Kidney epithelial cell (primary cell): ENCODE measurements at places on chromosomes 12 and 14. TPM values are rescaled to one million over a fixed set of nuclear protein-coding genes. Genes with fewer than 3 reads are reported as not detected.

E2F7 gene
- 34.2 and 53.3 TPM in 2 replicates for total RNA-seq

DBX2 gene
- not detected in 2 replicates for total RNA-seq

DNA sequence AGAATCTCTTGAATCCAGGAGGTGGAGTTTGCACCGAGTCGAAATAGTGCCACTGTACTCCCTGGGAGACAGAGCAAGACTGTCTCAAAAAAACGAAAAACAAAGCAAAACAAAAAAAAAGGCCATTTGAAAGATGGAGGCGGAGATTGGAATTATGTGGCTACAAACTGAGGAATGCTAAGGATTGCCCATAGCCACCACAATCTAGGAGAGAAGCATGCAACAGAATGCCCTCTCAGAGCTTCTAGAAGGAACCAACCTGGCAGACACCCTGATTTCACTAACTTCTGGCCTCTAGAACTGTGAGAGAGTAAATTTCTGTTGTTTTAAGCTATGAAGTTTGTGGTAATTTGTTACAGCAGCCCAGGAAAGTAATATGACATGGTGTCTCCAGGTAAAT lies 50.1 kb upstream of the LIMA1 start:
- no peak for DNase-seq

DNA sequence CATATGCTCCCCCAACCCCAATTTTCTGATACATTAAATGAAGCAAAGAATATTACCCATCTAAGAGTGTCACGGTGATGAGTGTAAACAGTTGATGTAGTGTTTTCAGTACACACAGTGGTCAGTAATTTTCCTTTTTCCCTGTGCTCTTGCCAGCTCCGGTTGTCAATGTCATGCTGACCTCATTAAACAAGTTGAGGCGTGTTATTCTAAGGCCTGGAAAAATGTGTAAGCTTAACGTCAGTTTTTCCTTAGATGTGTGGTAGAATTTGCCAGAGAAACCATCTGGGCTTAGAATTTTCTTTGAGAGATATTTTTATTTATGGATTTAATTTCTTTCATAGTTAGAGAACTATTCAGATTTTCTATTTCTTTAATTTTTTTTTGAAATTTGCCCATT lies 11.7 kb upstream of the SERPINA6 start:
- no peak for DNase-seq

DNA sequence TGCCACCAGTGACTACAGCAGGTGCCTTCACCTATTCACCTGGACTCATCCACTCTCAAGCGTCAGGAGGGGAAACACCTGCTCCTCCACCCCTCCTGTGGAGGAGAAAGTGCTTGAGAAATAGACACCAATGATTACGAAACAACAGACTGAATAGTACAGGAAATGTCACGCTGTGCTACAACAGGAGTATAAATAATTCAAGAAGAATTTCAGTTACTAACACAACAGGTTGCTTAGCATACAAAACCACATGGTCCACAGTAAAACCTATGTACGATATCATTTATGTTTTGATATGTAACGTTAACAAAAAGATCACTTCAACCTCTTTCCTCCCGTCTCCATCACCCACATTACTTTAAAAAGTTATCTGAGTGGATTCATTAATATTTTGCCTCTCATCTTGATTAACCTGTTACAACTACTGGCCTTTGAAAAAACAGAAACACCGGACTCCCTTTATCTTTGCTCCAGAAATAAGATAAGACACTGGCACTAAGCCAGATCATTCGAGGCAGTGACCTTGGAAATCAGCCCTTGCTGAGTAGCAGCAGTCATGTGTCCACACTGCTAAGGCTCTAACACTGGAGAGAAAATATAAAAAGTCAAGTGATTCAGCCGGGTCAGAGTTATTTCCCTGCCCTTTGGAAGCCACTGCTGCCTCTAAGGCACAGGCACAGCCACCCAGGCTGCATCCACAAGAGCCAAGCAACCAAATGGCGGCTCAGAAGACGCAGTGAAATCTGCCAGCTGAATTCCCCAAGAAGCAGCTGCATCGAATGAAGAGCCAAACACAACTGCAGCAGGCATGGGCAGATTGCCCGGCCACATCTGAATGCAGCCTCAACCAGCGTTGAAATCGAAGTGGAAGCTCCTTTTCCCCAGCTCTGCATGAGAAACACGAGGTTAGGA lies 40.9 kb downstream of the NT5DC3 start:
- no peak for DNase-seq
